ENCODE measurements at places on chromosomes 4 and X.

DNA sequence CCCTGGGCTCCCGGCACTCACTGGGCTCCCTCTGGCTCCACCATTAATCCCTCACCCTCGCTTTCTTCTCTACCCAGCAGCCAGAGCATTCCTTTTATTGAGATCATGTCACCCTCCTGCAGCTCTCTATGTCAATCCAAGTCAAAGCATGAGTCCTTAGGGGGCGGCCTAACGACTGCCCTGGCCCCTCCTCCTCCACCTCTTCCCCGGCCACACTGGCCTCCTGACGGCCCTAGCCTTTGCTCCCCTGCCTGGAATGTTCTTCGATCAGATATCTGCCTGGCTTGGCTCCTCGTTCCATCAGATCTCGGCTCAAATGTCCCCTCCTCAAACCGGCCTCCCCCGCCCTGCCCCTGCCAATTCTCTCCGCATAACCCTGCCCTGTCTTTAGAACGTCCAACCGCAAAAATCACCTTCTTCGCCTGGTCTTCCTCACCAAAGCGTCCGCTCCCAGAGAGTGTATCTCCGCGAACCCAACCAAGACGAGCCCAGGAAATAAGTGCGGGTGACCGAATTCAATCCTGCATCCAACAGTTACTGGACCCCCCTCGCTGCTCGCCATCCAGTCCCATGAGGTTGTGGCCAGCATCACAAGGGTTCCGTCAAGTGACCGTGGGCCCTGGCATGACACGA, 722 bp upstream of the PNCK start:
- no peak for DNase-seq

DNA sequence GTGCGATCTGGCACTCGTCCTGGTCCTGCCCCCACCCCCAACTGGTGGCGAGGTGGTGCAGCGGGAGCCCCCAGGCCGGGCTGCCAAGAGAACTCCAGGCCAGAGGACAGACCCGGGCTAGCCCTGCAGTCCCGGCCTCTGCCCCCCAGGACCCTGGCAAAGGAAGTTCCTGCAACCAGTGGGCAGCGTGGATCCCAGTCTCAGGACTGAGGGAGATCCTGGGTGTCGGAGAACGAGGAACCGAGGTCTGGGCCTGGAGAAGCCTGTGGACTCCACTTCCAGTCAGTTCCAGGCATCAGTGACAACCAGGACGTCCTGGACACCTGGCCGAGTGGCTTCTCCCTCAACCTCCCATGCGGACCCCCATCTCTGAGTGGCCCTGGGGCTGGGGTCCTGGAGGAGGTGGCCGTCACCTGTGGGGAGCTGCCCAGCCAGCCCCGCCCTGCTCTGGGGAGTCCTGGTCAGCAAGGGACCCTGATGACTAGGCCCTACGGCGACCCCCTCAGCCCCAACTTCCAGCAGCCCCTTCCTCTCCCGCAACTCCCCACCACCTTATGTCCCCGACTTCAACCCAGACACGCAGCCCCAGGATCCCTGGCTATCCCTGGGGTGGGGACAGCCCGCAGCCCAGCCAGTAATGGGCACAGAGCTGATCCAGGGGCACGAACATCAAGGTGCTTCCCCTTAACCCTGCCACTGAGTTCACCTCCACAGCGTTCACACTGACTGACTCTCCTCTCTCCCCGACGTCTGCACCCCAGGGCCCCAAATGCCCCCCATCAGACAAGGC, 53.7 kb upstream of the NKX1-1 start:
- no peak for DNase-seq

DNA sequence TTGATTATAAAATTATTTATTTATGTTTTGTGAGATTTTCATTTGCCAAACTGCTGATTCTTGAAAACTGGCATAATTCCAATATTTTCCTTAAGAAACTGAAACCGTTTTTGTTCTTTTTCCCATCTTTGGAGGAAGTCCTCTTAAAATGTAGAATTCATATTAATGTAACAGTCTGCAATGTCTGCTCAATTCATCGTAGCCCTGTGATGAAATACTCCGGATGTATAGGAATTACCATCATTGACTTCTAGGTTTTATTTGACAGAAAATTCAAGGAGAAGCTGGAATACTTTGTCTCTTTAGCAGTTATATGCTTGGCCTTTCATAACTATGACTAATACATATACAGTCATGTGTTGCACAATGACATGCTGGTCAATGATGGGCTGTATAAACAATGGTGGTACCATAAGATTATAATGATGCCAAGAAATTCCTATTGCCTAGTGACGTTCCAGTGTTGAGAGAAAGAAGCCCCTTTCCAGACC, 185.0 kb upstream of the GPRIN3 start:
- DNase-seq: no peak

DNA sequence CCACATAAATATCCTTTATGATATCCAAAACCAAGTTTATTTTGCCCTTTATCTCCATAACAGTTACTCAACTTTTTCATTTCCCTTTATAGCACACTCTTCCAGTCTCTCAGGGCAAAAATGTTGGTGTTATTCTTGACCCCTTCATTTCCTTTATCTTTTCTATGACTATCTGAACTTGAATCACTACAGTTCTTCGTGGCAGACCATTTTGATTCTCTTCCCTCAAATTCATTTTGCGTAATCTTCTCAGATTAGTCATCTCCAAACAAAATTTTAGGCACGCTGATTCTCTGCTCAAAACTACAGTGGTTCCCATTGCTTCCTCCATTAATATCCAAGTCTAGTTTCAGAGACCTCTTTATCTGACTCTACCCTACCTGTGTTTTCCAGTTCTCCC, 26.1 kb downstream of the RUFY3 start:
- no peak for DNase-seq

GRCh38 chr4:183163135-183163534, 64.1 kb downstream of the WWC2 start:
- no peak for DNase-seq

DNA sequence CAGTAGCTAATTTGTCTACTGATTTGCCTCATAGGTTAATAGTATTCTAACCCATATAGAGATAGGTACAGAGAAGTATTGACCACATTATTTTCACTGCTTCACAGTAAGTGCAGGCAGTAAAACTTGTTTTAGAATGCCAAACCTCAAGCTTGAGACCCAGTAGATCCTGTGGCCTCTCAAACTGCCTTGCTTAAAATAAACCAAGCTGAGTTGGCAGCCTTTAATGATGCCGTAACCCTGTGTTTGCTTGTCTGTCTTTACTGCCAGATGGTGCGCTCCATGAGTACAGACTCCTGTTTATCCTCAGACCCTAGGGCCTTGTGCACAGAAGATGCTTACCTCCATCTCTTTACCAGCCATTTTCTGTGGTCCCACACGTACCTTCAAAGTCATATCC, 50.8 kb downstream of the ANXA3 start:
- DNase-seq: no peak

DNA sequence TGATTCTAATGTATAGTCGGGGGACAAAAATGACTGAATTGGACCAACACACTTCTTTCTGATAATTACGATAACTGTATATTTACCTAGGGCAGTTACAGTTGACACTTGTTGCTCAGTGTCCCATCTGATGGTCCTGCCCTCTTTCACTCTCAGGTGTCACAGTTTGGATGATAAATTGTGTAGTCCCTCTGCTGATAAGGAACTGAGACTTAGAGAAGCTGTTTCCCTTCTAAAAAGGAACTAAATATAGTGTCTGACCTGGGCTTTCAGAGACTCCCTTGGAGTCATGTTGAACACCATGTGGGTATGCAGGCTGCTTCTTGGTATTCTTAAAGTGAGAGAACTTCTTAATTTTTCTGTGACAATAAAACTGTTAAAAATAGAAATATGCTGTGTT, 23.7 kb upstream of the PNPLA4 start:
- no peak for DNase-seq
